ENCODE measurements at places on chromosomes 2 and 18.

DNA sequence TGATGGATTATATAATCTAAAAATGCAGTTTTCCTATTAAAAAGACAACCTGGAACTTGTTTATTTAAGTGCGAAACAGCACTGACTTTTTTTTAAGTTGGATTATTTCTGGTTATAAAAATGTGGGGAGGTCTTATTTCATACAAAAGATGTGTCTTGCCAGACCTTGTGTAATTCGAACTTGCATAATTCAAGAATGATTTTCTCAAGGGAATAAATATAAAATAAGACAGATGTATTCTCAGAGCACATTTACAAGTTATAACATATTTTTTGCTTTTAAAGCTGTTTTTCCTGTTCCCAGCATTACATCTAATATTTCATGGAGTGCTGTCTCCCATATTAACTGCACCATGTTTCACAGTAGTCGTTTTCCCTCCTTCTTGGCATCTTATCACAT is 263.1 kb downstream of the CDH20 start:
- no peak for DNase-seq

GRCh38 chr2:168241208-168241607 is 6.2 kb downstream of the STK39 start:
- DNase-seq, result no peak

GRCh38 chr2:102144128-102144527 is 1.6 kb downstream of the IL1R1 start:
- DNase-seq, result no peak

GRCh38 chr2:58122540-58122939 is 75.9 kb downstream of the VRK2 start:
- no peak for DNase-seq

DNA sequence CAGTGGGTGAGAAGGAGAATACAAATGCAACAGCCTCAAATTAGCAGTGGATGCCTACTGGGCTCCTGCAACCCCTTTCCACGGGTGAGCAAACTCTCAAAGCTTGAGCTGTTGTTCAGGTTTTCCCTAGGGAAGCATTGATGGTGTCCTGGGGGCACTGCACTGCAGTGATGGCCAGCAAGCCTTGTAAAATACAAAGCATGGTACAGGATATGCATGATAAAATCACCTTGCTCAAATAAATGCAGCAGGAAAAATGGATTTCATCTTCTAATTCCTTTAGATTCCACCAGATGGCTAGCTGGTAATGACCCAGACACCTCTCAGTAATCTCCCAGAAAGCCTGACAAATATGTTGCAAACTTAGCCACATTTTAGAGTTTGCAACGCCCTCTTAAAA is 698.2 kb downstream of the TRIB2 start:
- no peak for DNase-seq
